Aorta (tissue), 5 donors: ENCODE measurements at places on chromosomes 1 and 21. TPM values are rescaled to one million over a fixed set of nuclear protein-coding genes. Genes with fewer than 3 reads are reported as not detected.

ETV3L gene
- not detected for total RNA-seq

DISC1 gene
- total RNA-seq = 31.7 TPM

CLCA1 gene
- total RNA-seq = 0.15 TPM

CTH gene
- total RNA-seq = 1.8 TPM

TMPRSS2 gene
- not detected for total RNA-seq

RBM11 gene
- total RNA-seq = 1.7 TPM

AADACL3 gene
- not detected for total RNA-seq

PRDM16 gene
- 80.7 TPM for total RNA-seq
